NCI-H2107 (cell line): ENCODE measurements at places on chromosomes 6 and 20.

- DNase-seq = no peak
Measured at GRCh38 chr6:48272518-48272917, 161.5 kb upstream of the PTCHD4 start.

GRCh38 chr6:43977404-43978111 lies 149.7 kb downstream of the MRPL14 start:
- no peak for DNase-seq

DNA sequence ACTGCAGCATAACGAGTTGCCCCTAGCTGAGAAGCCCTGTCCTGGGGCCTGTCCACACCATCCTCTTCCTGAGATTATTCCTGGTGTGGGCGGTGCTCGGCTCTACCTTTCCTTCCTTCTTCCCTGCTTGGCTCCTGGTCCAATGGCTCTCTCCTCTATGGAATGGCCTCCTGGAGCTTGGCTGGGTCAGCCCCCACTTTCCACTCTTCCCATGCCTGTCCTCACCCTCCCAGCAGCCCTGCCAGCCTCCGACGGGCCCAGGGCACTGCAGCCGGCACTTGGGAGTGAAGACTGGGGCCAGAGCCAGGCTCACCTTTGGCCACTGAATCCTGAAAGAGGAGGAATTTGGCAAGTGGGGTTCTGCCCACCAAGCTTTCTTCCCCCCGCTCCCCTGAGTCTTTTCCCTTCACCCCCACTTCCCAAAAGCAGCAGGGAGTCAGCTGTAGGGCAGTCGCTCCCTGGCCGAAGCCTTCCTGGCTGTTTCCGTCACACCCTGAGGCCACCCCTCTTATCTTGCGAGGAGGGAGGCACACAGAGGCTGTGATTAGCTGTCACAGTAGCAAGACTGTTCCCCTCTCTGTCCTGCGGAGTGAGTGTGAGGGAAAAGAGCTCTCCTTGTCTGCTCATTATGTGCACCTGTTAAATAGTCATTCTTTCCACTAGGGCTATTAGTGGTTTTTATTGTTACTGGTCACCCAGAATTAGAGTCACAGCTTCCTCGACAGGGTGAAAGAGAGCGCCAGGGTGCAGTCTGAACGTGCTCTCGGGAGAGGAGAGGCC lies 6.3 kb upstream of the CDSN start:
- DNase-seq = peak; percentile 0

- no peak for DNase-seq
Measured at GRCh38 chr6:13554929-13555333, 19.5 kb upstream of the SIRT5 start.

GRCh38 chr20:61585764-61586163 lies 333.7 kb downstream of the CDH4 start:
- no peak for DNase-seq

GRCh38 chr20:34704177-34705007 lies at the start of gene TP53INP2:
Gene TP53INP2 (plus strand): TSS chr20:34704344. CDS start chr20:34708740, 4,396 bp downstream.
- DNase-seq = peak; percentile 65

DNA sequence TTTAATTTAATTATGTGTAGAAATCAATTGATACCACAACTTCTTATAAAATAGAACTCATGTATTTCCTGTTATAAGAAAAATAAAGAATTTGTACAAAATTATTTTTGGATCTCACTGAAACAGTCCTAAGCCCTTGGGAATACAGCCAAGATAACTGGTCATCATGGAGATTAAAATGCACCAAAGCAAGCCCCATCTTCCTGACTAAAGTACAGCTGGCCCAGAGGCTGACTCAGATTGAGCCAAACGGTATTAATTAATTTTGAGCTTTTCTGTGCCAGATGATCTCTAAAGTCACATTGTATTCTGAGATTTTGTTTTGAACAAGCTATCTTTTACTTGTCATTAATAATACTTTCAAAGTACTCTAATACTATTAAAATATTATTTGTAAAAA lies 978.5 kb downstream of the TBC1D32 start:
- no peak for DNase-seq

- DNase-seq = no peak
Measured at GRCh38 chr6:126792340-126793085, 326.0 kb upstream of the RSPO3 start.

- DNase-seq = no peak
Measured at GRCh38 chr20:10504994-10505730, 70.1 kb downstream of the SLX4IP start.

DNA sequence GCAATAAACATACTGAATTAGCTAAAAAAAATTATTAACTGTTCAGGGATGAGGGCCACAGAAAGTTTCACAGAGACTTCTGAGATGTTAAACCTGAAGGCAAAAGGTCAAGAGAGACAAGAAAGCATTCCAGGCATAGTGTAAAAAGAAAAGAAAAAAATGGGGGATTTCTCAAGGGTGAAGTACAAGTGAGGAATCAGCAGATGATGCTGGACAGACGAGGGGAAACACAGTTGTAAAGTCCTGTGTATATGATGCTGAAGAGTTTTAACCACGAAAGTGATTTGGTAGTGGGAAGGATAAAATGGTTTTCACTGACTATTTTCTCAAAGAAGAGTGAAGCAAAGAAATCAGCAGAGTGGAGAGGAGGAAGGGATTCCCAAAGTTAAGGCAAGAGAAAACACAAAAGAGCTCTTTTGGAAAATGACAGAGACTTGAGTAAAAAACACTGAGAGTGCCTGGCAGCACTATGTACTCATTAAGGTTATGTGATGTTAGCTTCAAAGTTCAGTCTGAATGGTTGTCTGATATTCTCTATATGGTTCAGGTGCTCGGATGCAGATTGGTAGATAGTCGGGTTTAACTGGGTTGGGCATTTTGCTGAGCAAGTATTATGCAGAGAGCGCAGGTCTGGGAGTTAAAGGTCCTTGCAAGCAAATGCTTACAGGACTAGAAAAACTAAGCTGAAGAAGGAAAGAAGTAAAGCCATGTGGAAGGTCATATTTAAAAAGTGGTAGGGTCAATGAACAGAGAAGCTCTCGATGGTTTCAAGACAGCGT lies 16.4 kb downstream of the RAB23 start:
- no peak for DNase-seq

GRCh38 chr6:25334793-25335192 lies 55.6 kb downstream of the CARMIL1 start:
- no peak for DNase-seq

DNA sequence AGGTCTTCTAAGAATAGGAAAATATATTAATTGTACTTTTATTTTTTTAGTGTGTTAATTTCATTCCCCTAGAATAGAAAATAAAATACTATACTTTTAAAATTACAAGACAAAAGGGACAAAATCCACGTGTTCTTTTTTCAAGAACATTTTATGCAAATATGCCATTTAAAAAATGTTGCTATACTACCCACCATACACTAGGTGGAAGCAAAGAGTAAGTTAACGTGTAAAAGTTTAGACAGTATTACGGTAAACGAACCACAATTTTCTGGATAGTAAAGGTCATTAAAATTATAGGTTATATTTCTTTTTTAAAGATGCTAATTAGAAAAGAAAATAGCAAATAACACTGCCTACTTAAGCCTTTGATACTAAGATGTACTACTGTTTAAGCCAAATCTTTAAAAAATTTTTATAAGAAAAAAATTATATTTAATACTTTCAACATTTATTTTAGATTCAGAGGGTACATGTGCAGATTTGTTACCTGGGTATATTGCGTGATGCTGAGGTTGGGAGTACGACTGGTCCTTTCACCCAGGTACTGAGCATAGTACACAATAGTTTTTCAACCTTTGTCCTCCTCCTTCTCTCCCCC lies 287.6 kb downstream of the PHF3 start:
- no peak for DNase-seq

DNA sequence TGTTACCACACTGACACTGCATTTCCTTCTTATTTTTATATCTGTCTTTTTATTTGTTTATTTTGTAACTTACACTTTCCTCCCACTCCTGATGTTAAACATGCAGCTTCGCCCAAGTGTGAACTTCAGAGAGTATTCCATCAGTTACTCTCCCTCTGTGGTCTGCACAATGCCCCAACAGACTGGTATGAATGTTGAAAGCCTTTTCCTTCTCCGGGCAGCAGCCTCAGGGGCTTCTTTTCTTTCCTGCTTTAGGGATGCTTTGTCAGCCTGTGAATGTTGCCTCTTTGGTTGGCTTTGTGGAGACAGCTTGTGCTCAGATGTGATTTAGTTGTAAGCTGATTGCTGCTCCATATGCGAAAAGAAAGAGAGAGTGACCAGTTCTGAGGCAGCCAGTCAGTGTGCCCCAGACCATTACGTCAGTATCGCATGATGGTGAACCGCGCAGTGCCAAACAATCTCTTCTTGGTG lies 44.0 kb downstream of the SMPDL3A start:
- no peak for DNase-seq

DNA sequence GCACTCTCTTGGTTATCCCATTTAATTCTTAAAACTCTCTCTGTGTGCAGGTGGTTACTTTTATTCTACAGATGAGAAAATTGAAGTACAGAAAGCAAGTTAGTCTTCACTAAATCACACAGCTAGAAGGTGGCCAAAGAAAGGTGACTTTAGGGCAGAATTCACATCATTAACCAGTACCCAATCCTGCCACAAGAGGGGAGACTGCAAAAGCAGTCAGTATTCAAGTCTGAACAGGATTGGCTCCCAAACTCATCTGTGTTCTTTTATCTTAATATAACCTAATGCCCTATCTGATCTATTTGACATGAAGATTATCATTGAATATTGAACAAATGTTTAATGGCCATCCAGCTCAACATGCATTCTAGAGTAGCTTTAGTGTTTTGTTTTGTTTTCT lies 225.3 kb upstream of the FAM83B start:
- no peak for DNase-seq

DNA sequence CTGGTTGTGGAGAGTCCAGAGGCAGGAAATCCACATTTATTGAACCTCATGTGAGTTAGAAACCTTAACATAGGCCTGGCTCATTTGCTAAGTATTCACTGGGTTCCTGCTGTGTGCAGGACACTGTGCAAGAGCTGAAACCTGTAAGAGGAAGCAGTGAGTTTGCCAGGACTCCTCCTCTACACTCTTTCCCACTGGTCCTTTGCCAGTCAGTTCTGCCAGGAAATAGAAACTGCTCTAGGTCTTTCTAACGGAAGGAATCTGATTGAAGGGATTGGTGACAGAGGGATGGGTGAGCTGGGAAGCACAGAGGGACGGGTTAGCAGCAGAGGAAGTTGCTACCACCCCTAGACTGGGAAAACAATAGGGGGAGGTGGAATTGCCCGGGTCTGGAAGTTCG lies 234.2 kb upstream of the ECI2 start:
- DNase-seq = no peak

DNA sequence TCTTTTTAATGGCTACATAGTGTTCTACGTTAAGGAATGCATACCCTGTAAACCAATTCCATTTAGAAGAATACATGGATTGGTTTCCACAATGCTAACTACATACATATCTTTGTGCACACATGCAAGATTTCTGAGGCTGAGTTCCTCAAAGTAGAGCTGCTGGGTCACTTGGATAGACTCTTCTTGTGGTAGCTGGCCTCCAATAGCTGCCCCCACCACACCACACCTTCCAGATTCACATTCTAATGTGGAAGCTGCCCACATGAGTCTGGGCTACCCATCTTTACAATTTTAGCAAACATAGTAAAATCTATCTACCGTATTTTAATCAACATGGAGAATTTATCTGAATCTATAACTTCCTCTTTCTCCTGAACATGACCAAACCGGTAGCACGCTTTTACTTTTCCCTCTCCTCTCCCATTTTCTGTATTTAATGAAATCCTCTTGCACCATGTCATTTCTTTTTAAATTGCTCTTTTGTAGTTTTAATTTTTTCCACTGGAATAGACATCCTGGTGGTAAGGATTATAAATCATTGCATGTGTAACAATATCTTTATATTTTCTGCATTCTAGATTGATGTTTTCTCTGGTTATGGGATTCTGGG lies 74.7 kb upstream of the CITED2 start:
- no peak for DNase-seq

DNA sequence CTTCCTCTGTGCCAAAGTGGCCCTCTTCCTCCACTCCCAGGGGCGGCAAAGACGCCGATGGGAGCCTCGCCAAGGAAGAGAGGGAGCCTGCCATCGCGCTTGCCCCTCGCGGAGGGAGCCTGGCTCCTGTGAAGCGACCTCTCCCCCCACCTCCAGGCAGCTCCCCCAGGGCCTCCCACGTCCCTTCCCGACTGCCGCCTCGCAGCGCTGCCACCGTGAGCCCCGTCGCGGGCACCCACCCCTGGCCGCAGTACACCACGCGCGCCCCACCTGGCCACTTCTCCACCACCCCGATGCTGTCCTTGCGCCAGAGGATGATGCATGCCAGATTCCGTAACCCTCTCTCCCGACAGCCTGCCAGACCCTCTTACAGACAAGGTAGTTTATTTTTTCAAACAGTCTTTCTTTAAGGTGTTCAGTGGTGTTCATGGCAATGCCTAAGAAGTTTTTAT lies 64.9 kb downstream of the FNDC1 start:
- no peak for DNase-seq

GRCh38 chr6:57123111-57123510 lies 33.1 kb downstream of the ZNF451 start:
- DNase-seq = no peak

DNA sequence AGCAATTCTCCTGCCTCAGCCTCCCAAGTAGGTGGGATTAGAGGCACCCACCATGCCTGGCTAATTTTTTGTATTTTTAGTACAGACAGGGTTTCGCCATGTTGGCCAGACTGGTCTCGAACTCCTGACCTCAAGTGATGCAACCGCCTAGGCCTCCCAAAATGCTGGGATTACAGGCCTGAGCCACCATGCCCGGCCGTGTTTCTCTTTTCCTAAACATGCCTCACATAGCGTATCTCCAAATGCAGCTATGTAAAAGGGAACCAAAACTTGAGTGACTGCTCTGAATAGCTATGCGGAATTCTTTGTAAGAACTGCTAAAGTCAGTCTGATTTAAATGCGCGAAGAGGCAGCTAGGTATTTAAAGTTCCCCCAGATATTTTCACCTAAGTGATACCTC lies 20.5 kb downstream of the BPIFA2 start:
- DNase-seq = no peak

DNA sequence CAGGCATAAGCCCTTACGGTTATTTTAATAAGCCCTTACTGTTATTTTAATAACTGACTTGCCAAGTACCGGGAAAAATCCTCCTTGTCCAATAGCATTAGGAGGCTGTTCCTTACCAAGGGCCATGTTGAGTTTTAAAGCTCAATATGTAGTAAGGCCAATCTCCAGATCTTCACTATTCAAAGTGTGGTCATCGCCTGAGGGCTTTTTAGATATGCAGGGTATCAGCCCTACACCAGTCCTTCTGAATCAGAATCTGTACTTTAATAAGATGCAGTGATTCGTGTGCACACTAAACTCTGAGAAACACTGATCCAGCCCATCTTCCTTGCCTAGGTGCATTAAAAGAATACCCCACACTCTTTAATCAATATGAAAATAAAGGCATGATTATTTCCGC lies 72.8 kb upstream of the ZNF133 start:
- DNase-seq = no peak

DNA sequence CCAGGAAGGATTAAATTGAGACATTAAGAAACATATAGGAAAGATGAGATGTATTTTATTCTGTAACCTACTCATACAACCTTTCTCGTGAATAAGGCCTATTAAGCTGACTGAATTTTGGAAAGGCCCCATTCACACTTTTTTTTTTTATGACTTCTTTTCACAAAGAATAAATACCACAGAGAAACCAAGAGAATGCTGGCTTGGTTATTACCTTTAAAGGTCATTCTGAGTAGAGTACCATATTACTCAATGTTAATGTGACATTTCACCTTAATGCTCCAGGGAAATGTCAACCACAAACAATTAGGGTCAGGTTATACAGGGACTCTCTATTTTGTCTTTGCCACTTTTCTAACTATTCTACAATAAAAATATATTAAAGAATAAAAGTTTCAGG lies 204.9 kb upstream of the PTCHD4 start:
- no peak for DNase-seq
